ENCODE measurements at places on chromosomes 3 and 15. TPM values are rescaled to one million over a fixed set of nuclear protein-coding genes. Genes with fewer than 3 reads are reported as not detected.
A peak's percentile ranks its signal among the peaks of the same experiment; 100 is the strongest.

DNA sequence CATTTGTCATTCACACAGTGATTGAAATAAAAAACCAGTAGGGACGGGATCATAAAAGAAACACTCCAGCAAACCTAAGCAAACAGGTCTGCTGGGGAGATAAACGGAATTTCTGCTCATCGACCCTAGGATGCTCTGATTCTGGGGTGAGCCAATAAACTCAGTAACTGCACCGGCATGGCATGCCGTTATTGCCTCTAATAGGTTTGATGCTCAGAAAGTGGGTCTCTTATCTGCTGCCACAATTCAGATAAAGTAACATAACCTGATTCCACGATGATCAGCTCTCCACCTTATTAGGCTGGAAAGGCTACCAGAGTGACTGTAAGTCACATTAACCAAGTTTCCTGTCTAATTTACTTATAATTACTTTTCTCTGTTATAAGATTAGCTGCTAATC is 19.6 kb downstream of the DCLK3 start:
- no peaks in the 10 kb centered on the region for H3K4me1 ChIP-seq
- no peak overlapping the region for H3K4me3 ChIP-seq
- no peak for DNase-seq

- no peak overlapping the region for H3K27ac ChIP-seq
- H3K36me3 ChIP-seq, result no peaks in the 10 kb centered on the region
- H3K4me3 ChIP-seq, result no peak overlapping the region
- H3K4me1 ChIP-seq, result no peaks in the 10 kb centered on the region
- H3K27me3 ChIP-seq, result no peaks in the 10 kb centered on the region
These were observed 135.6 kb upstream of the SUCLG2 start for GRCh38 chr3:67790043-67790442.

DNA sequence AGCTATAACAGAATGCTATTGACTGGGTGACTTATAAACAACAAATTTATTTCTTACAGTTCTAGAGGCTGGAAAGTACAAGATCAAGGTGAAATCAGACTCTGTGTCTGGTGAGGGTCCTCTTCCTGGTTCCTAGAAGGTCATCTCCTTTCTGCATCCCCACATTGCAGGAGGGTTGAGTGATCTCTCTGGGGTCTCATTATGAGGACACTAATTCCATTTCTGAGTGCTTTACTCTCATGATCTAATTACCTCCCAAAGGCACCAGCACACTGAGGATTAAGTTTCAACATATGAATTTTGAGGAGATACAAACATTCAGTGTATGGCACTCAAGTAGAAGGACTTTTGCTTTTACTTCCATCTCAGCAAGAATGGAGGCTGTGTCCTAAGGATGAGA is 534.1 kb upstream of the KCNMB2 start:
- DNase-seq, result no peak
- H3K4me1 ChIP-seq, result no peaks in the 10 kb centered on the region
- H3K4me3 ChIP-seq, result no peak overlapping the region
- no peaks in the 10 kb centered on the region for H3K27me3 ChIP-seq
- H3K36me3 ChIP-seq, result no peaks in the 10 kb centered on the region

- no peaks in the 10 kb centered on the region for H3K36me3 ChIP-seq
- H3K27ac ChIP-seq, result no peak overlapping the region
- peak; percentile 49 for DNase-seq
- peak overlapping the region; percentile 50 for H3K4me3 ChIP-seq
- peaks cover 6% of the 10 kb centered on the region for H3K4me1 ChIP-seq
These were observed 26.4 kb downstream of the TYRO3 start for GRCh38 chr15:41585127-41586047.

DNA sequence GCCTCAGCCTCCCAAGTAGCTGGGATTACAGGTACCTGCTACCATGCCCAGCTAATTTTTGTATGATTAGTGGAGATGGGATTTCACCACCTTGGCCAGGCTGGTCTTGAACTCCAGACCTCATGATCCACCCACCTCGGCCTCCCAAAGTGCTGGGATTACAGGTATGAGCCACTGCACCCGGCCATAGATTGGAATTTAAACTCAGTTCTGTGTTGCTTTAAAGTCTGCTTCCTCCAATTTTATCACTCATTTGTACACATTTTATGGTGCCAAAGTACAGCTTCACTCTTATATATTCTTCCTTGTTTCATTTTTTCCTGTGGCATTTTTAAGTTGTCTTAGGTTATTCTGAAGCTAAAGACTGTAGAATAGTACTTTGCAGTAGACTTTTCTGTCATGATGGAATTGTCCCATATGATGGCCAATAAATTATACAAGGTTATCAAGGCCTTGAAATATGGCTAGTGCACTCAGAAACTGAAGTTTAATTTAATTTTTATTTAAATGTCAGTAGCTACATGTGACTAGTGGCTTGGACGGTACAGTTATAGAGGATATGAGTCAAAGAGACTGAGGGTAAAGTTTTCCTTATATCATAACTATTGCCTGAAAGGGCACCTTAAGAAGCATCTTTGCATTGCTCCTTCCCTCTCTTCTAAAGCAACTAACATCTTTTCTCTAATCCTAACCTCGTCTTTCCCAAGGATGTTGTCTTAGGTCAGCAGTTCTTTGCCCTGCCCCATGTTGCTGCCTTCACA is 28.1 kb downstream of the ATP11B start:
- no peak overlapping the region for H3K27ac ChIP-seq
- no peaks in the 10 kb centered on the region for H3K4me1 ChIP-seq
- H3K4me3 ChIP-seq, result no peak overlapping the region
- no peaks in the 10 kb centered on the region for H3K36me3 ChIP-seq
- DNase-seq, result no peak

- peak overlapping the region; percentile 73 for H3K4me3 ChIP-seq
- peak overlapping the region; percentile 99 for H3K27ac ChIP-seq
- DNase-seq, result no peak
- H3K27me3 ChIP-seq, result no peaks in the 10 kb centered on the region
- no peaks in the 10 kb centered on the region for H3K36me3 ChIP-seq
- H3K4me1 ChIP-seq, result peaks cover 41% of the 10 kb centered on the region
These were observed 1.0 kb downstream of the LPP start for GRCh38 chr3:188154809-188155574.

DNA sequence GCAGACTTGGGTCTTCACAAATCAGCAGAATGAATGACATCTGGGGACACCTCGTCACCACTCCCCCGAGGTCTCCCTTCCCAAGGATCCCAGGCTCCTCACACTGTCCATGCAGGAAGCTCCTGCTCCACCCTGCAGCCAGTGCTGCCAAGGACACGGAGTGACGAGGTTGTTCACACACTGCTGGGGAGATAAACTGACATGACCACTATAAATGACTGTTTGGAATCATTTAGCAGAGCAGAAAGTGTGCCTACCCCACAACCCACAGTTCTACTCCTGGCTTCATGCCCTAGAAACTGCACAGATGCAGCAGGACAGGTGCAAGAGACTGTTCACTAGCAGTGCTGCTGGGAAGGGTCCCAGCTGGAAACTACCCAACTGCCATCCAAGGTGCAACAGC is 19.7 kb upstream of the PRSS50 start:
- H3K27me3 ChIP-seq, result no peaks in the 10 kb centered on the region
- H3K27ac ChIP-seq, result no peak overlapping the region
- no peak for DNase-seq

DNA sequence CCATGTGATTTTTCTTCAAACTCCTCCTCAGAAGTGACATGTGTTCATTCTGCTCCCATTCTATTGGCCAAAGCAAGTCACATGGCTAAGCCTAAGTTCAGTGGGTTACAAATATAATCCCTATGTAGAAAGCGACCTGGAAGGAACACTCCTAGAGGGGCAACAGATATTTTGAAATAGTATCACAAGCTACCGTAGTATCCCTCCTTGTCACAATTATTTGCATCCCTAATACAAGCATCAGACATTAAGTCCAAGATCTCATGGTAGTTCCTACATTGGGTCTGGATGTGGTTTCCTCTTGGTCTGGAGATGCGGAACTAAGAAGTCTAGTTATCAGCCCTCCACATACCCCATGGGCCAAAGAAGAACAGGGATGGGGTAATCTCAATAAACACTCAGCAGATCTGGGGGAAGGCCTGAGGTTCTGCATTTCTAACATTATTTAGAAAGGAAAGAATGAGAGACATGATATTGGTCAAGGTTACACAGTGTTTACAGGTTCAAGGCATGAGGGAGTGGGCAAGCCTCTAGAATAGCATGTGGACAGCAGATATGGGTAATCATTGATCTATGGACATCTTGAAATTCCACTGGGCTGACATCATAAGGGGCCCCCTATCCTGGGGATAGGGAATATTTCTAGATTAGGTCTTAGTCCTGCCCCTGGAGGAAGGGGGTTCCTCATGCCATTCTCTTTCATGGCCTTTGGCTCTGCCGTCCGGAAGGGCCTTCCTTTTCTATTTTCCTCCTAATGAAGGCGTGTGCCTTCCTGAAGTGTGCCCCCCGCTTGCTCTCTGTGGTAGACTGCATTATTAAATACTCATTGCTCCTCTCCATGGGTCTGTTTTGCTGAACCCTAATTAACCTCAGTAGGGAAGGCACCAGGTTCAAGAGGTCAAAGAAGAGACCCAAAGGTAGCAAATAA is 17.8 kb upstream of the ABHD2 start:
- no peak overlapping the region for H3K27ac ChIP-seq
- H3K36me3 ChIP-seq, result no peaks in the 10 kb centered on the region
- no peaks in the 10 kb centered on the region for H3K27me3 ChIP-seq
- H3K4me1 ChIP-seq, result peaks cover 16% of the 10 kb centered on the region

- H3K27me3 ChIP-seq, result no peaks in the 10 kb centered on the region
- H3K27ac ChIP-seq, result peak overlapping the region; percentile 6
- H3K4me1 ChIP-seq, result peaks cover 16% of the 10 kb centered on the region
- peak; percentile 68 for DNase-seq
- H3K4me3 ChIP-seq, result no peak overlapping the region
- H3K36me3 ChIP-seq, result peaks cover 14% of the 10 kb centered on the region
These were observed 6.0 kb downstream of the GHRL start for GRCh38 chr3:10286596-10287295.

DNA sequence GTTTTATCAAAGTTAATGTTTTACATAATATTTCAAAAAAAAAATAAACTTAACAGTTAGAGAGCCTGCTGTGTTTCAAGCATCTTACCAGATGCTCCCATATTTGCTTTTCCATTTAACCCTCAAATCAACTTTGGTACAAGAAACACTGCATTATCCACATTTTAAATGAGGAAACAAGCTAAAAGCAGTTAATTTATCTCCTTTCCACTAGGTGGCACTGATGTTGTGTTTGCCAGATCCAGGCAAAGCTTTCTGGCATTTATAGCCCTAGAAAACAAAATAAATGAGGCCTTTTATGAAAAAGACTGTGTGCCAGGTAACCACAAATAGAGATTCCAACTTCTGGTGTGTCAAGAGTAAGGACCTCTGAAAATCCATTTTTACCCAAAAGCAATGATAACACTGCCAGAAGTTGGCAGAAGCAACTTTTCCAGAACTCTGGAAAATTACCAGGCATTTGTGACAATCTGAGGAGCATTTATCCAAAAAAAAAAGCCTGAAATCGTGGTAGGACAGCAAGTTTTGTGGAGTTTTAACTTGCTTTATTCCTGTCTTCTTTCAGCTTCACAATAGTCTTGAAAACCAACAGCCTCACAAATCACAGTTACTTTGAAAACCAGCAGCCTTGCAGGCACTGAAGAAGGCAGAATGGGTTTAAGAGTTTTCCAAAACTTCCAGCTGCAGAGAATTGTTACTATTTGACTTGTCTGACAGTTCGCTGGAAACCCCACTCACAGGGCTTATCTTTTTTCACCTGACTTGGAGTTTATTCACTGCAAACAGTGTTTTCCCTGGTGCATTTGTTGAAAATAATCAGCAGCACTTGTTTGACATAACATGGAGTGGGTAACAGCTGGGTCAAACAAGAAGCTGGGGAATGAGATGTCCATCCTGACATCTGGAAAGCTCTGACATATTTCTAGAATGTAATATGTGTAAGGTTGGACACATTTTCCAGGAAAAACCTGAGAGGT is 9.2 kb downstream of the FAM162A start:
- no peak overlapping the region for H3K4me3 ChIP-seq
- H3K4me1 ChIP-seq, result peaks cover 5% of the 10 kb centered on the region
- peak; percentile 48 for DNase-seq
- H3K27me3 ChIP-seq, result no peaks in the 10 kb centered on the region

GRCh38 chr15:55457401-55458022 is 49.2 kb downstream of the PIERCE2 start:
- H3K27ac ChIP-seq, result no peak overlapping the region
- no peaks in the 10 kb centered on the region for H3K27me3 ChIP-seq
- DNase-seq, result no peak
- no peaks in the 10 kb centered on the region for H3K4me1 ChIP-seq

- H3K4me1 ChIP-seq, result no peaks in the 10 kb centered on the region
- H3K27ac ChIP-seq, result no peak overlapping the region
These were observed 52.8 kb downstream of the ETFA start for GRCh38 chr15:76258460-76258859.

GRCh38 chr15:64004587-64004986 is 41.7 kb downstream of the DAPK2 start:
- no peak overlapping the region for H3K27ac ChIP-seq
- peaks cover 3% of the 10 kb centered on the region for H3K27me3 ChIP-seq

GRCh38 chr3:58463181-58463941 is 28.5 kb upstream of the KCTD6 start:
- no peaks in the 10 kb centered on the region for H3K27me3 ChIP-seq
- H3K4me1 ChIP-seq, result peaks cover 8% of the 10 kb centered on the region
- H3K27ac ChIP-seq, result no peak overlapping the region

GRCh38 chr3:126961191-126961790 is 21.6 kb upstream of the PLXNA1 start:
- DNase-seq, result peak; percentile 30
- H3K4me3 ChIP-seq, result no peak overlapping the region
- H3K27me3 ChIP-seq, result no peaks in the 10 kb centered on the region
- H3K36me3 ChIP-seq, result no peaks in the 10 kb centered on the region

DNA sequence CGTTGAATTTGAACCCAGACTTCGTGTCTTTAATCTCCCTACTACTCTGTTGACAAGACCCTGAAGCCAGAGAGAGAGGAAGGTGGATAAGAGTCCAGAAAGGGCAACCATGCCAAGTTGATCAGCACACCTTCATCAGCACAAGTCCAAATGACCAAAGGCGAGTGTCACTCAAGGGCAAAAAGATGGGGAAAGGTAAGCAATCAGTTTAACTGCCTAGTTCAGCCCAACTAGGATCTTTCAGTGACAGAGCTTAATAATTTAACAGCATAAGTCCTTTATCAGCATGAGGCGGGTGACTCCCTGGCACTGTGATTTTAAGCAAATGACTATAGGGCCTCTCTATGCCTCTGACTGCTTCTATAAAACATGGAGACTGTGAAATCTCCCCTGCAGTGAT is 6.2 kb downstream of the SUCLG2 start:
- H3K36me3 ChIP-seq, result no peaks in the 10 kb centered on the region
- H3K27ac ChIP-seq, result peak overlapping the region; percentile 88
- H3K27me3 ChIP-seq, result no peaks in the 10 kb centered on the region
- DNase-seq, result no peak
- H3K4me1 ChIP-seq, result peaks cover 24% of the 10 kb centered on the region

- DNase-seq, result peak; percentile 97
- no peak overlapping the region for H3K4me3 ChIP-seq
- H3K36me3 ChIP-seq, result no peaks in the 10 kb centered on the region
- no peaks in the 10 kb centered on the region for H3K27me3 ChIP-seq
- peaks cover 9% of the 10 kb centered on the region for H3K4me1 ChIP-seq
- H3K27ac ChIP-seq, result peak overlapping the region; percentile 70
These were observed 22.1 kb downstream of the CDIN1 start for GRCh38 chr15:36601497-36601932.

FES gene
- 7.2 TPM for total RNA-seq

PDZRN3 gene
- 19.8 TPM for total RNA-seq

GOLGA6D gene
- not detected for total RNA-seq

IGF2BP2 gene
- 128 TPM for total RNA-seq

ROPN1 gene
- not detected for total RNA-seq

GOLGA6B gene
- total RNA-seq, result 0.36 TPM

ARHGAP31 gene
- 58.8 TPM for total RNA-seq

ATP13A3 gene
- total RNA-seq, result 79.2 TPM

ZNF592 gene
- total RNA-seq, result 25.1 TPM

STAC gene
- total RNA-seq, result 7.1 TPM

ILDR1 gene
- total RNA-seq, result not detected

DCUN1D1 gene
- 50.2 TPM for total RNA-seq
